ENCODE measurements at places on chromosomes 2 and 18.

- no peak for DNase-seq
Measured at GRCh38 chr2:85017411-85018048, 46.6 kb downstream of the KCMF1 start.

DNA sequence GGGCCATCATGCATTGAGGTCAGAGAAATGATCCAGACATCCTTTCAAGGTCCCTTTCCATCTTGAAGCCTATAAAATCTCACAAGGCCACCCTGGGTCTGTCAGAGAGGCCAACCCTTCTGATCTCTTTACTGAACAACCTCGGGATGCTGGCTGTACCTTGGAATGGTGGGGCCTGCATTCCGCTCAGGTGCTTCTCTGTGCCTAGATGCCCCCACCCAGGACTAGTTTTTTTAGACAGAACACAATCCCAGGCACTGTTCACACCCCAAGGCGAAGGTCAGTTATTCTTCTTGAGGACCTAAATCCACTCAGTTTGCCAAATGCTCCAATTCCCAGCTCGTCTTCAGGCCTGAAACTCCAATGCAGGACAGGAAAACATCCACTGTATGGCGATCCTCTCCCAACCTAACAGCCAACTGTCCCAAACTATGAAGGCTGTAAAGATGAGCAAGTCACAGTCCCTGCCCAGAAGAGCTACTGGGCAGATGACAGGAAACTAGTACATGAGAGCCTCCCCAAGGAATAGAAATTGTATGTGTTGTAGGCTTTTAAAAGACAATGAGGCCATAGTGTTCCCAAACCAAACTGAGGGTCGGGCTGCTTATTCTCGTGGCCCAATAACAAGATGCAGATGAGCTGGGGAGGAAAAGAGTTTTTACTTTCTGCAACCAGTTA is 154.4 kb upstream of the ACAA2 start:
- no peak for DNase-seq

DNA sequence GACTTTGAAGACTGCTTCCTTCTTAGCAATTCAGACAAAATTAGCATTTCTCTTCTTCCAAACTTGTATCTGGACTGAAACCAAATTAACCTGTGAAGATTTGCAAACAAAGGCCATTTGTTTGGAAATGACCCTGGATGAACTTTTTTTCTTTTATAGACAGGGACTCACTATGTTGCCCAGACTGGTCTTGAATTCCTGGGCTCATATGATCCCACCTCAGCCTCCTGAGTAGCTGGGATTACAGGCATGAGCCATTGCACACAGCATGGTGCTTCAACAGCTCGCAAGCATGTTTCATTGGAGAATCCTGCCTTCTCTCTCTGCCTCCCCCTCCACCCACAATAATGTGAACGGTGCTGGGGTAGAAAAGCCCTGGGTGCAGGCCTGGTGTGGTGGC is 170.2 kb downstream of the ARL4C start:
- no peak for DNase-seq

- no peak for DNase-seq
Measured at GRCh38 chr18:2303517-2304238, 267.6 kb downstream of the METTL4 start.

DNA sequence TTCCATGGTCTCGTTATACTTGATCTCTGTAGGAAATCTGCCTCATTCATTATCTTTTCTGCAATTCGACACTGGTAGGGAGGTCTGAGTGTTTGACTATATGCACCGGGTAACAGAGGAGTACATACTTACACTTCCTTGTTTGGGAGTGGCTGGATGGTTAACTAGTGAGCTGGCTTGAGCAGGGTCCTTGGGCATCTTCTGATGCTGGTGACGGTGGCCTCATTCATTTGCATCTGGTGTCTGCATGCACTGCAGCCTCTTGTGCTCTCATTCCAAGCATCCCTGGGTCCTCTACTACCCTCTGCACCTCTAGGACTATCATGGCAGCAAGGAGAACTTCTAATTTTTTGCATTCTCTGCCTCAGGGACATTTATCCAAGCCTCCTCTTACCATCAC is 100.0 kb upstream of the TCF4 start:
- no peak for DNase-seq

GRCh38 chr2:105804266-105804665 is 59.6 kb downstream of the NCK2 start:
- no peak for DNase-seq

- no peak for DNase-seq
Measured at GRCh38 chr2:54687595-54688152, 35.8 kb upstream of the EML6 start.

GRCh38 chr18:60391571-60392226 is 19.1 kb upstream of the MC4R start:
- no peak for DNase-seq

DNA sequence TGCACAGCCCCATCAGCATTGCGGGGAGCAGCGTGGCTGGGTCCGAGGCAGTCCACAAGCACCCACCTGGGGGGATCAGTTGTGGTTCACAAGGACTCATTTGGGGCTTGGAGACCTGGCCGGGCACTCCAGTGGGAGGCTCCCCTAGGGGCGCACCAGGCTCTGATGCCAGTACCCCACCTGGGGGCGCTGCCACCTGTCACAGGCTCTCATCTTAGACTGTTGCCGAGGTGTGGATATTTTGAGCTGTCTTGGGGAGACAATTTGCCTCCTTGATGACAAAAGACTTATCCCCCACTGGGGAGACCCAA is 3.0 kb downstream of the ADRA2B start:
- no peak for DNase-seq

GRCh38 chr2:232339121-232340081 is 39.1 kb upstream of the ALPP start:
- DNase-seq = peak; percentile 12

DNA sequence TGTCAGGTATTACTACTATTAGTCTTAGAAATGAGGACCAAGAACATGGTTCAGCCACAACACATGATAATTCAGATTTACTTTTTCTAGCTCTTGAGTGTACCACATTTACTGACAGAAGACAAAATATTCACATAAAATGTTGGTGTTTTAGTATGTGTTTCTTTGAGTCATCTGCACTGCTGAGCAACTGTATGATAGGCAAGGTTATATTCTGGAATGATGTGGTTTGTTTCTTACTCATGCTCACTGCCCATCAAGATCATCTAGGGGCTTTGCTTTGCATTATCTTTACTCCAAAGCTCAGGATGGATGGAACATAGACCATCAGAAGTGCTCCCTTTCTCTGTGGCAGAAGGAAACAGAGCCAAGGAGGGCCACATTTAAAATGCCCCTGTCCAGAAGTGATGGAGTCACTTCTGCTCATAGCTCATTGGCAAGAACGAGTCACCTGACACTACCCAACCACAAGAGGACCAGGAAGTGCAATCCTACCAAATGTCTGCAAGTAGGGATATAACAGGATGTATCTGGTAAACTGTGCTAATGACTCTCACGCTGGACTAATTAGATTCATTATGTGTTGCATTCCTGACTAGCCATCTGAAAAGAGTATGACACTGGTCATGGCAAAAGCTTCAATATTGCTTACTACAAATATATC is 81.5 kb downstream of the DIS3L2 start:
- no peak for DNase-seq

DNA sequence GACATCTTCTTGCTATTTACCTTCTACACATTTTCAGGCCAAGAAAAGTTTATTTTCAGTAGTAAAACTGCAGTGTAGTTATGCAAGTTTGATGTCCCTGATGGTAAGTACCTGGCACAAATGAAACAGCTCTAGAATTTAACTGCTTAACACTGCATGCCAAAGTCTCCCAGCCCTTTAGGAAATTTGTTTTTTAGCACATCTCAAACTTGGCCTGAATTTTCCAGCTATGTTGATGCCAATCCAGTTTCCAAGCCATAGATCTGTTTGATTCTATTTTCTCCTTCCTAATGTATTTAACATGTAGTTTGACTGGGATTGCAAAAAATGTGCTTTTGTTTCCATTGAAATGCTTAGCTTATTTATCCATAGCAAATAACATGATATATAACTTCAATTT is 29.3 kb upstream of the ZNF385B start:
- DNase-seq = no peak

DNA sequence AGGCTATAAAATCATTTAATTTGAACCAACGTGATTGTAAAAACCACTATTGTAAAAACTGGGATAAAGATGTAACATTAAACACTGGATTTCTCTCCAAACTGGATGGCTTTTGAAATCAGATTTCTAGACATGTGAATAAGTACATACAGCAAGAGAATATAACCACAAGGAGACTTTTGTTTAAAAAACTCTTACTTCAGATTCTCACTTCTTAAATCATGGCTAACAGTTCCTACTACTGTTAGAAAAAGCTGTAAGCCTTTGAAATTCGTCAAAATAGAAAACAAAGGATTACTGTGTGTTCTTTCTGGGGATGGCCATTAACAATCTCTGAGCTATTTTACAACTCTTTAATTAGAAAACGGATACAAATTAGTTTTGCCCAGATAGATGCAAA is 39.4 kb upstream of the SH3BP4 start:
- no peak for DNase-seq

DNA sequence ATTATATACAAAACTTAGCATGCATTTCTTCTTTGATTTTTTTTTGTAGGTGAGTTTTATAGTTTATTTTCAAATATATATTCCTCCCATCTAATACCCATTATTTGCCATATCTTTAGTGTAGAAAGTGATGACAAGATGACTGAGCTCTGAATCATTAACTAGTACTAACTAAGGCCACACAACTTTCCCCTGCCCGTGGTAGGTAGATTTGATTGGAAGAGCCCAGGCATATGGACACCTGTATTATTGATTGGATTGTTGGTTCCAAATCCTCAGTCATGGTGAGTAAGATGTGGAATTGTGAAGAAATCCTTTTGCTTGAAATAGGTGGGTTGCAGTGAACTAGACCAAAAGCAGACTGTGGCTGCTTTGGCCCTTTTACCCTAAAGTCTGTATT is 54.8 kb downstream of the ABI2 start:
- DNase-seq = no peak

GRCh38 chr2:31207790-31208189 is 9.5 kb downstream of the CAPN14 start:
- DNase-seq = no peak

- no peak for DNase-seq
Measured at GRCh38 chr2:58645017-58645416, 403.9 kb upstream of the FANCL start.

DNA sequence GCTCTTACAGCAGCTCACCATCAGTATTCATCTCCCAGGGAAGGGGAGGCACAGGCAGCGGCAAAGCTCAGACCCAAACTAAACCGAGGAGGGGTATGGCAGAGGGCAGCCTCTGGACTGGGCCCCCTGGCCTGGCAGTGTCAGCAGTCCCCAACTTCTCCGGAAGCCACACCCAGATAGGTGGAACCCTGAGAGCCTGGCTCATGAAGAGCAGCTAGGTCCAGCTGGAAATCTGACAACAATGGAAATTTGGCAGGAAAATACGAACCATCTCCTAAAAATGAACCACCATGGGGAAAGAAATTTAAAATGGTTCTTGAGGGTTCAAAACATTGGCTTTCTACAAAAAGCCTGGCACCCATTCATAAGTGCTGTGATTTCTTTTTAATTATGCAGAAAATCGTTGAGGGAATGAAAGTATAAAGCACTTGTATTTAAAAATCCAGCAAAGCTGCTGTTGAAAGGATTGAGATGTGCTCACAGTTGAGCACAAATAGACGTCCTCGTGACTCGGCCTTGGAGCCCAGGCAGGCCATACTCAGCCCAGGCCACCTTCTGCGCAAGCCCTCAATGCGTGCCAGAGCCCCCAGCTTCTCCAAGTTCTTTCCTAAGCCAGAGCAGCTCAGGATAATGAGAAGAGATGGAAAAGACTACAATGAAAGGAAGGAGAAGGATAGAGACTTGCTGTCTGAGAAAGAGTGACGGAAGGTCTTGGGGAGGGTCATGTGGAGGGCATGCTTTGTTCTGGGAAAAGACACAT is 93.0 kb downstream of the COL6A3 start:
- DNase-seq = peak; percentile 76

DNA sequence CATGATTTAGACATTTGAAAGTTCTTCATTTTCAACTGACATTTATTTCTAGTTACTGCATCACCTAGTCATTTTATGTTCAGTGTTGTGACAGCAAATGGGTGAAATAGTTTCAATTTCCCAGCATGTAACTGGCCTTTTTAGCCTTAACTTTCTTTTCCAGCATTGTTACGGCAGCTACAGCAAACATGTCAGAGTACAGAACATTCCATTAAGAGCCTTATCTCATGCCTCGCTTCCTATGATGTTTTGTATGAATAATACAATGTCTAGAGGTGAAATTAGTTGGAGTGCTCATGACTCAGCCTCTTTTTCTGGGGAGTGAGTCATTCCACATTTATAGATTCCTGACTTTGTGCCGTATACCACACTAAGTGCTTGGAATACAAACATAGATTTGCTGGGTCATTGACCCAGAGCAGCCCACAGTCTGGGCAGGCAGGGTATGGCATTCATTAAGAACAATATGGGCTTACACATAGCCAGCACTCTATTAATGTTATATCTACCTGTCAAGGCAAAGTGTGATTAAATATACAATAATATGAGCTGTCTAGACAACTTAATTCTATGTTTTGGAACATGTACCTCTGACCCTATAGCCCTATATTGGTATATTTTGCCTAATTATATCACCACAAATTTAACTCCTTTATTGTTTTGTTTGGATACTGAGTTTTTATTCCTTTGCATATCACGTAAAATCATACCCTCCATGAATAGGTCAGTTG is 72.2 kb downstream of the MAP2 start:
- no peak for DNase-seq
